ENCODE measurements at places on chromosomes 12 and 14. TPM values are rescaled to one million over a fixed set of nuclear protein-coding genes. Genes with fewer than 3 reads are reported as not detected.

- H3K27ac ChIP-seq = no peak overlapping the region
- no peak overlapping the region for H3K4me3 ChIP-seq
- no peaks in the 10 kb centered on the region for H3K4me1 ChIP-seq
- no peaks in the 10 kb centered on the region for H3K36me3 ChIP-seq
Observed at GRCh38 chr12:48192861-48193260, 9.4 kb downstream of the CCDC184 start.

GRCh38 chr12:13179211-13180074 is 17.1 kb upstream of the EMP1 start:
- H3K4me3 ChIP-seq = no peak overlapping the region
- DNase-seq = no peak
- no peaks in the 10 kb centered on the region for H3K36me3 ChIP-seq
- H3K4me1 ChIP-seq = peaks cover 5% of the 10 kb centered on the region
- H3K27me3 ChIP-seq = peaks cover 47% of the 10 kb centered on the region

DNA sequence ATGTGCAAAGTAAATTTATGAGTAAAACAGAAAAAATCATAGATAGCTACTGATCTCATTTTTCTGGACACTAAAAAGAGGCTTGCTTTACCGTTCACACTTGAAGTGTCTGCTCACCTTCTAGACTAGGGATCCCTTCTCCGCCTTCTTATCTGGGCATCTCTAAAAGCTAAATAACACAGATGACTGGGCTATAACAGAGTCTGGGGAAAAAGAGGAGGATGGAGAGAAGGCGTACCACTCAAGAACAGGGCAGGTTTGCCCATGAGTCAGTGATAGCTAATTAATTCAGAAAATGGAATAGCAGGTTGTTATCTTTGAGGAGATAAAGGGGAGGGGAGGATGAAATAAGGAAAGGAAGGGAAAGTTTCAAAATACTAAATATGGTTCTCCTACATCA is 185.3 kb downstream of the MED13L start:
- no peak overlapping the region for H3K4me3 ChIP-seq
- H3K36me3 ChIP-seq = peaks cover 2% of the 10 kb centered on the region
- no peak overlapping the region for H3K27ac ChIP-seq

DNA sequence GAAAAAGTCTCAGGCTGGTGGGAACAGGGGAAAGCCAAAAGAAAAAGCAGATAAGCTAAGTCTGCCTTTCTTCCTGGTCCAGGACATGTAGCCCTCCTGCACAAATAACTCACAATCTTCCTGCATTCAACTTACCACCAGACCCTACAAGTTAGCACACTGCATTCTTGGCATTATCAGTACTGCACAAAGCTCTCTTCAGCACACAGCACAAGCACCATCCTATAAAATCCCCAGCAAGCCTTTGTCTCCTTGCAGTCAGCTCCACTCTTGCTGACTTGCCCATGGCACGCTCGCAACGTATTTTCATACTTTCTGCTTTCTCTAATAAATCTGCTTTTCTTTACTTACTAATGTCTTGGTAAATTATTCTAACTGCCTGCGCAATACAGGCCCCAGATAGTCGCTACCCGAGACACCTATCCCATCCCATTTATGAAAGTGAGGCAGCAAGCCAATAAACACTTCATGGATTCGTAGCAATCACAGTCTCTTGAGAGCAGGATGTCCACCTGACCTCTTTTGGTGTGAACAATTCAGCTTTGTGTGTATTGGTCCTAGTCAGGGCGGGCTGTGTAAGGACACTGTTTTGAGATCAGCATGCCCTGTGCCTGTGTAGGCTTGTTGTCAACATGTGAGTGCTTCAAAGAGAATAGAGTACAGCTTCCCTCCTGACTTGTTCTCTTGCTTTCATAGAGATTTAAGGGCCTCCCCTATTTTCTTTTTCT is 49.0 kb downstream of the TMEM117 start:
- H3K27ac ChIP-seq = no peak overlapping the region
- no peak for DNase-seq
- H3K27me3 ChIP-seq = no peaks in the 10 kb centered on the region
- no peak overlapping the region for H3K4me3 ChIP-seq
- no peaks in the 10 kb centered on the region for H3K4me1 ChIP-seq

- DNase-seq = no peak
- no peaks in the 10 kb centered on the region for H3K36me3 ChIP-seq
- no peak overlapping the region for H3K4me3 ChIP-seq
- no peak overlapping the region for H3K27ac ChIP-seq
- no peaks in the 10 kb centered on the region for H3K27me3 ChIP-seq
Observed at GRCh38 chr12:28027947-28028724, 55.6 kb upstream of the PTHLH start.

- H3K4me3 ChIP-seq = no peak overlapping the region
- H3K27ac ChIP-seq = no peak overlapping the region
- no peak for DNase-seq
- H3K27me3 ChIP-seq = no peaks in the 10 kb centered on the region
Observed at GRCh38 chr14:93303659-93304058, 29.2 kb downstream of the BTBD7 start.

- no peaks in the 10 kb centered on the region for H3K27me3 ChIP-seq
- peaks cover 40% of the 10 kb centered on the region for H3K4me1 ChIP-seq
- H3K36me3 ChIP-seq = peaks cover 6% of the 10 kb centered on the region
Observed at GRCh38 chr12:32273063-32273522, 126.3 kb upstream of the FGD4 start.

DNA sequence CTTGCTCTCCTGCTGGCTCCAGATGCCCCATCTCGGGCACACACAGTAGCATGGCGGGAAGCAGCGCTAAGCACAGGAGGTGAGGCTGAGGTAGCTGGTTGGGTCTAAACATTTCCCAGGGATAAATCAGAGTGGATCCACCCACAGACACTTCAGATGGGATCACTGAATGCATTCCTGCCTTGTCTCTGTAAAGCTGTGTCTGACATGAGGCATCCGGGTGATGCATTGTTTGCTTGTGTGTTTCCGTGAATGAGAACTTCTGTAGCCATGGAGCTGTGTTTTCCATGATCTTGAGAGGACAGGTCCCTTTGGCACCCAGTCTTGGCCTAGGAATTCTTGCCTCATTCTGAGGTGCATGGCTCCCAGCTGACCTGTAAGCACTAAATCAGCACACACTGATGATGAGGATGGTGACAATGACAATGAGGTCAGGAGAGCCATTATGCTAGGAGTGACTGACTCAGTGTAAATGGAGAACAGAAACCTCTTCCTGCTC is 6.7 kb upstream of the KRT75 start:
- H3K4me3 ChIP-seq = no peak overlapping the region
- peaks cover 16% of the 10 kb centered on the region for H3K27me3 ChIP-seq

DNA sequence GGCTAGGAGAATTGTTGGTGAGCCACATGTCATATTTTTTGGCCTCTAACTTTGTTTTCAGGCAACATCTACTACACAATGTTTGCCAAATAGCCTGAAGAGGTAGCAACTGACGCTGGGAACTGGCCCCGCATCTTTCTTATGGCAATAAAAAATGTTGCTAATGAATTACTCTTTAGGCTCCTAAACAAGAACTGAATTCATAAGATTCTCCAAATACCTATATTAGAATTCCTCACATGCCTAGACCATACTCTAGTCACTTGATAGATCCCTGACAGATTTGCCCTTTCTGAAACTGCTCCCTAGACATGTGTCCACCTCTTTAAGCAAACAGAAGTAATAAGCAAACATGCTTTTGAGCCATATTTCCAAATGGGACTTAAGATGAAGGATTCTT is 209.0 kb upstream of the ATXN7L3B start:
- H3K27ac ChIP-seq = no peak overlapping the region
- H3K4me1 ChIP-seq = peaks cover 5% of the 10 kb centered on the region
- H3K4me3 ChIP-seq = no peak overlapping the region
- no peaks in the 10 kb centered on the region for H3K27me3 ChIP-seq

DNA sequence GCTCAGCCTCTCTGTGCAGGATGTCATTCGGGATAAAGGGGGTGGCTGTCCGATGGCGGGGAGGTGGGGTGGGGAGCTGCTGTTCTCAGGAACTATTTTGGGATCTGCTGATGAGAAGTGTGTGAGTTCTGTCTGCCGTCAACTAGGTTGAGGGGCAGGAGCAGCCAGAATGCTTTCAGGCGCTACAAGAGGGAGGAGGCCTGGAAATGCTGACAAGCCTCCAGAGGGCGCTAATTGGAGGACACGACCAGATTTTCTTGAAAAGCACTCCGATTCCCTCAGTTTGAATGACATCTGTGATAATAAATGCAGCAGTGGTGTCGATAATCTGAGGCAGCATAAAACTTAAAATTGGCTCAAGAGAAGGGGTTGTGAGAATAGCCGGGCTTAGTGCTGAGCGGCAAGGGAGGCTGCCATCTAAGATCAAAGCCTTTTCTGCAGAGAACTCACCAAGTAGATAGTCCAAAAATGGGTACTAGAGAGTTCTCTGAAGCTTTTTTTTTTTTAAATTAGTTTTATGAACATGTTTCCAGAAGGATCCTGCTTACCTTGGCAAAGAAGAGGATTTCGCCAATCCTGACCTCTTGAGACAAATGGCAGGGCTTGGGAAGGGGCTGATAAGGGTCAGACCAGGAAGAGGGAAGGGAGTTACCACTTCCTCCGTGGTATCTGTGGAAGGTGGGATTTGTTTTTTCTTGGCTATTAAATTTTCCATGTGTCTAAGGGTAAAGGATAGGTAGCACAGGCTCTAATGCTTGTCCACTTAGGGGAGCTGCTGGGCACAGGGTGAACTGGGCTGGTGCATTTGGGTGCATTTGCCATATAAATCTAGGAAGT is 94.4 kb downstream of the CRACR2A start:
- peaks cover 32% of the 10 kb centered on the region for H3K27me3 ChIP-seq
- no peak overlapping the region for H3K4me3 ChIP-seq
- DNase-seq = peak; percentile 34
- H3K27ac ChIP-seq = no peak overlapping the region
- H3K36me3 ChIP-seq = no peaks in the 10 kb centered on the region

DNA sequence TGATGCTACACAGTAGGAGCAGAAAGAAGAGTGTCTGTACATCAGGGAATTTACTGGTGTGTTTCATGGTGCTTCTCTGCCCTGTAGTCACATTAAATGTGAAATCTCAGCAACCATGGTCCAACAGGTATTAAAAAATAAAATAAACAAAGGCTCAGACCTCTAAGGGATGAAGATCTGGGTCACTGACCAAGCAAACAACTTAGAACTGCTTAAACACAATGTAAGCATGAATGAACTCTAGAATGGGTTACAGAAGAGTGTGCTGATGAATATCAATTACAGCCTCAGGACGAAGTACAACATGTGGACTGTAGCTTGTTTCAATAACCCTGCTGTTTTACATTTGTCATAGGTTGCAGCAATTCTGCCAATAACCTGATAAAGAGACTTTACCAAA is 47.4 kb downstream of the SLC35F4 start:
- H3K36me3 ChIP-seq = no peaks in the 10 kb centered on the region
- DNase-seq = no peak
- H3K4me3 ChIP-seq = no peak overlapping the region
- H3K27ac ChIP-seq = no peak overlapping the region

GRCh38 chr14:105013150-105013785 is 7.6 kb downstream of the CDCA4 start:
- peak overlapping the region; percentile 22 for H3K27ac ChIP-seq
- no peak overlapping the region for H3K4me3 ChIP-seq
- DNase-seq = no peak

TEX52 gene
- total RNA-seq = not detected

EMP1 gene
- 0.31 TPM for total RNA-seq

CD163 gene
- 2.0 TPM for total RNA-seq

SDSL gene
- total RNA-seq = 14.0 TPM

DCTN2 gene
- 144 TPM for total RNA-seq

TMEM229B gene
- total RNA-seq = 1.8 TPM

LRRIQ1 gene
- 13.1 TPM for total RNA-seq

GLIPR1L2 gene
- 0.29 TPM for total RNA-seq

SRGAP1 gene
- 17.8 TPM for total RNA-seq

REM2 gene
- total RNA-seq = 11.3 TPM

MYO1H gene
- total RNA-seq = 0.51 TPM

LRFN5 gene
- total RNA-seq = 0.46 TPM

TMEM121 gene
- 4.5 TPM for total RNA-seq

All from progenitor cell of endocrine pancreas (in vitro differentiated cells).